ENCODE measurements at places on chromosomes 2 and 18.

DNA sequence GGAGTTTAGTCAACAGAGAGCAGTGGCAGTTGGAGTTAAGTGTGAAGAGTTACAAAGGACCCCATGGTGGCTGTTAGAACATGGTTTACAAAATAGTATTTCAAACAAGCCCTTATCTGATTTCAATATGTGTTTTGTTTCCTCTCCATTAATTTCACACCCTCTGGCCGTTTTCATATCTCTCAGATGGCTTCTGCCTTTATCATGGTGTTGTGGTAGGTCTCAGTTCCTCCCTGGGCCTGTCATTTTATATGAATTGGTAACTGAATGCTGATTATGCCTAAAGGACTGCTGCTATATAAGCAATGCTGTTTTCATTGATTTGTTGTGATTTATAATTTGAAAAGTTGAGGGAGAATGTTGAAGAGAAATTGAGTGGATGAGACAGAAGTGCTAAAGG, 686.7 kb downstream of the NYAP2 start:
- DNase-seq = no peak

- DNase-seq = no peak
Observed at GRCh38 chr2:9299161-9300100, 92.8 kb downstream of the ASAP2 start.

DNA sequence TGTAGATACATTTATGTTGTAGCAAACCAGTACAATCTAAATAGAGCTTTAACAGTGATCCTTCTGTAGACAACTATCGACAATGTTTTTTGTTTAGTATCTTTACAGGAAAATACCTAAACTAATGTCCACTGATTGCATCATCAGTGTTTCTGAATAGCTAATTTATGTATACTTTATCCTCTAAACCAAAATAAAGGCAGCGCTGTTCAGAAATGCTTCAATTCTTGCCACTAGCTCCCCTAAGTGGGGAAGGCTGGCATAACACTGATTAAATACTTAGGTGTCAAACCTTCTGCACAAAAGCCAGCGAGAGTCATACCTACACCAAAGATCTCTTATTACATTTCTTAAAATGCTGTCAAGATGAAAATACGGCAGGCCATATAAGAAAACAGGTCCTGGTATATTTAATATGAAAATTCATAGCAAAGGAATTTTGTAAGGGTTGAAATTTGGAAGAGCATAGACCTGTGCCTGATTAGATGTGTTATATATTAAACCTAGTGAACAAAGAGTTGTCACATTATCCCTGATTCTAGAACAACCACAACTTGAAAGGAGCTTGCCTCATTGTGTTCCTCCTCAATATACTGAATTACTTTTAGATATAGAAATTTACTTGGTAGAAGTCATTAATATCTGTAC, 1693.4 kb upstream of the SLC39A10 start:
- peak; percentile 62 for DNase-seq

DNA sequence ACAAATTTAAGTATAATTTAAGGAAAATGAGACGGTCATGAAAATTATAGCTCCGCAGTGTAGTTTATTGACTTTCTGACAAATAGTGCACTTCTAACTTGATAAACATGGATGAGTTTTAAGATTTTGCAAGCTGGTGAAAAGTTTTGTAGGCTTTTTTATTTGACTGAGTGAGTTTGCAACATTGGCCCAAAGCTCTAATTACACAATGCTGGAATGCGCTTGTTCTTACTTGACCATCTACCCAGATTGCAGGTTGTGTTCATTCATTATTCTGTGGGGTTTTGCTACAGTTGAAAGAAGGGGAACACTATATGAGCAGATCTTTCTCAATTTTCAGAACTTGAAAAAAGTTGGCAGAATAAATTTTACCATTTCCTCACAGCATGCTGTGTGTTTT, 13.5 kb downstream of the SPOPL start:
- DNase-seq = no peak

GRCh38 chr2:207749873-207750272, 19.8 kb downstream of the FZD5 start:
- no peak for DNase-seq
